GM20000 (cell line): ENCODE measurements at places on chromosomes 3 and 15.

DNA sequence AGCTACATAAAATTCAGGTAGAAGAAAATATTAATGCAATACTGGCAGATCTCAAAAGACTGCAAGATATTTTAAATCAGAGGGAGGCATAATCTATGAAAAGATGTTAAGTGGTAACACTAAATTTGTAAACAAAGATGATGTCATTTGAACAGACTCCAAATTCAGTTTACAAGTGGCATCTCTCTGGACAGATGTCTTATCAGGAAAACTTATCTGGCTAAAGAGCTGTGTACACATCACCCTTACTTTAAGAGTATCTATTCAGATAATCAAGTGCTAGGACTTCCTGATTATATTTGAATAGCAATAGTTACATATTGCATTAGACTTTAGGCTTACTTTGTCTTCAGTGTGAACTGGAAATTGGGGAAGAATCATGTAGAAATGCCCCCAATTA is 231.5 kb downstream of the WDR72 start:
- DNase-seq, result no peak

GRCh38 chr3:97340940-97341339 is 423.6 kb upstream of the ARL6 start:
- DNase-seq, result no peak

- no peak for DNase-seq
These were observed 48.8 kb downstream of the CCDC12 start for GRCh38 chr3:46927718-46928073.

GRCh38 chr3:183737116-183737515 is 39.5 kb downstream of the YEATS2 start:
- no peak for DNase-seq

- DNase-seq, result no peak
These were observed 180.3 kb upstream of the UBE3A start for GRCh38 chr15:25619076-25619475.

GRCh38 chr3:83039422-83039821 is 1278.0 kb upstream of the GBE1 start:
- no peak for DNase-seq

DNA sequence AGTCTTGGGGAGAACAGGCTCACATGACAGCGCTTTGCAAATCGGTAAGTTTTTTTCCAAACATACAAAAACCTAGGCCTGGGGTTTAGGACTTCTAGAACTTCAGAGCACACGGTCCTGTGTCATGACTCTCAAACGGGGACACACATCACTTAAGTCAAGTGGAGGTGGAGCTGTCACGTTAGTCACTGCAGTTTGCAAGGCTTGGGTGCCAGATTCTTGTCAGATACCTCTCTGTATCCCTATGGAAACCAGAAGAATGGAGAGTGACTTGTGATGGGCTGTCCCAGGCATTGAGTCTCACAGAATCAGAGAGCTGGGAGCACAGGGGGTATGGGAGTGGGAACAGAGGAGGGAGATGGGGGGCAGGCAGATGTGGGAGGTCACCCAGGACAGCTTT is 64.8 kb downstream of the DUT start:
- no peak for DNase-seq

DNA sequence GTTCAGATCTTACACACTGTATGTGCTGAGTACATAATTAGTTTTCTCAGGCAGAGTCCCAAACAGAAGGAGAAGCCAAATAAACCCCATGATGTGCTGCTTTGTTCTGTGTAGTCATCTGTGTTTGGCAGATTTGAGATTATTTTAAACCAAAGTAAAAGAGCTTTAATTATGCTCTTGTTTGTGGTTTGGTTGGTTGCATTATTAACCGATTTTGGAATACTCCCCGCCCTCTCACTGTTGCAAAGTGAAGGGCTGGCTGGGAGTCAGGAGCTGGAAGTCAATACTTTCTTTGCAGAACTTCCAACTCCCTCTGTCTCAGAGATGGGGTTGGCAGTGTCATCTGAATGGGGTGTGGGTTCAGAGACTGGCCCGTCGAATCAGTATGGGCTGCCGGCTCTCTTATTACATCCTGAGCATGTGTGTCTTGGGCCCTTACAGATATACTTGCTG is 34.4 kb downstream of the SLCO3A1 start:
- no peak for DNase-seq

- no peak for DNase-seq
These were observed 873.0 kb upstream of the NR2F2 start for GRCh38 chr15:95457520-95457919.

DNA sequence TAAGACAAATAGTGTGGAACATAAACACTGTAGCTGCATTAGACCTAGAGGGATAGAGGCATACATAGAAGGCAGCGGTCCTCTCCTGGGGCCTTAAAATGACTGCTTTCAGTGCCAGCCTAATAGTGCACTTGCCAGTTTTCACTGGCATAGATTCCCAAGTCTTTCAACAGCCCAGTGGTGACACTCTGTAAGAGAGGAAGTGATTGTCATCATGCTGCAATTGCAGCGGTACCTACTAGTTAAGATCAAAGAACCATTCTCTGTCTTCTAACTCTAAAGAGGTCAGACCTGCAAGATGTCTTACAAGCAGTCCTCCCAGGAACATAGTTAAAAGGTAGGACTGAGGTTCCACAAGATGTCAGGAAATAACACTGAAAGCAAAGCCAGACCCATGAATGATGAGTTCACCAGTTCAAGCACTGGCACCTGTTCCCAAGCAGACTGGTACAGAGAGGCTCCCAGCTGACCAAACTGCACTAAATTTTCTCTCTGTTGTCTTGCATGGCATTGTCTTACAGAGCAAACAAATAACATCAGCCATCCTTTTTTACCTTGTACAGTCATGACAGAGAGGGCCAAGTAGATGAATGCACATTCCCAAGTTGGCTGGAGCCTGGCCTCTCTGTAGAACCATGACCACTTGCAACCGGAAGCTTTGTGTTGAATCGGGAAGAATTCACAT is 100.5 kb upstream of the SKOR1 start:
- no peak for DNase-seq

- no peak for DNase-seq
These were observed 334.9 kb upstream of the NR2F2 start for GRCh38 chr15:95995375-95996168.
